ENCODE measurements at places on chromosomes 4 and X.

DNA sequence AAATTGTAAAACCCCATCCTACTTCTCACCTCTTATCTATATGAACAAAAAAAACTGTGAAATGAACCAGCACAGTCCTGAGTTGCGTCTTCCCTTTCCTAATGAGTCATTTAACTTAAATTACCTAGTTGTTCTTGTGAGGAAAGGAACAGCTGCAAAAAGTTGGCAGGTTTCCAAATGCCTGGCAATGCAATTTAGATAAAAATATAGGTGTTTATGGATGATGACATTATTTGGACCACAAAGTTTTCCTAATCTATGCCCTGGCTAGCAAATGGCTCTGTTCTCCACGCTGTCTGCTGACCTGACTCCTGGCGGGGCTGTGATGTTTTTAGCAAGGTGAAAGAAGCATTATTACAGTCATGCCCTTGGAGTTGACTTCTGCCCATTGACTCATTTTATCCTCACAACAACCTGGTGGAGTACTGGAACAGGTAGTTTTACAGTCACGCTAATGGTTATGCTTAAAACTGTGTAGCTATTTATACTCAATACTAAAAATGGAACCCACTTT lies 29.8 kb upstream of the RELL1 start:
- DNase-seq = no peak

- no peak for DNase-seq
Measured at GRCh38 chr4:144716778-144717177, 70.8 kb downstream of the HHIP start.

DNA sequence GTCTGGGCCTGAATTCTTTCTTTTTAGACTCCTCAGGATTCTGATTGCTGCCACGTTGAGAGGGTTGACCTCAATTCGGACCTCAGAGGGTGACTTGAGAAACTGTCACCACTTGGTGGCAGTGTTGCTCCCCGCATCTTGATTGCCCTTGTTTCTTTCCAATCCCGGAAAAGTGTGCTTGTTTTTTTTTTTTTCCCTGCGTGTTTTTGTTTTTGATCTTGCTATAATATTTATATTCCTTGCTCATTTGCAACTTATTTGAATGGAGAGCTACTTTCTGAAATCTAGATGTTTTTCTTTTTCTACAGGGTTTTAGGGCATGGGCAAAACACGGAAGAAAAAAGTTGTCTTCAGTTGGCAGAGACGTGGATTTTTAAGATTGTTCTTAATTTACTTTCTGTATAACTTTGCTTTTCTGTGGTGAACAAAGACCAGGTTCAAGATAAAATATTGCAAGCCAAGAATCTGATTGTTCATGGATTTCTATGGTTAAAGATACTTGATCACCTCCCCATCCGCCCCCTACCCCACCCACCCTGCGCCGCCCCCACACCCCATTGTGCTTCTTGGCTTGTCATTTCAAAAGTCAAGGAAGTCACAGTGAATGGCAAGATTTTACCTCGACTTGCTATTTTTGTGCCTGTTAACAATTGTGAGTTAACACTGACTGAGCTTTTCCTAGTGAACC lies 102.0 kb downstream of the PTTG2 start:
- no peak for DNase-seq

GRCh38 chrX:110006821-110007375 lies 4.0 kb downstream of the TMEM164 start:
- no peak for DNase-seq

- DNase-seq = no peak
Measured at GRCh38 chrX:153966841-153967535, 4.6 kb downstream of the HCFC1 start.

DNA sequence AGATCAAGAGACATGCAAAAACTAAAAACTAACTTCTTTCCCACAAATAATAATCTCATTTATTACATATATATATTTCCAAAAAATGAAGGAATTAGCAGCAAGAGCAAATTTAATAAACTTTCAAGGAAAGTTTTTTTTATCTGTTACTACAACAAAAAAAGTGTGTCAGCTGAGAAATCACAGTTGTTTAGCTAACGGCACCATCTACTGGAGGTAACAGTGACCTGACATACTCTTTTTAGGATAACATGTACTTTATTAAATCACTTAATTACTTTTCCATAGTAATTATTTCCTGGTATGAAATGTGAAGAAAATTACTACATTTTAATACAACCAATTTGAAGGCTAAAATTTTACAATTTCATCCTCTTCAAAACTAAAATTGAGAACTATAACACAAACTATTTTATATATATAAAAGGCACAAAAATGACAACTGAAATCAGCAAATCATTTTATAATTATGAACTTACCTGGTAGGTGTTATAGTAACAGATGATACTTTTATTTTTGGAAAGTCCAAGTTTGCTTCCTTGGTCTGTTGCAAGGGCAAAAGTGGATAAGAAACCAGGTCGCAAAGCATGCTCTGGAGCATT lies 9.1 kb downstream of the LAMTOR3 start:
- DNase-seq = no peak

DNA sequence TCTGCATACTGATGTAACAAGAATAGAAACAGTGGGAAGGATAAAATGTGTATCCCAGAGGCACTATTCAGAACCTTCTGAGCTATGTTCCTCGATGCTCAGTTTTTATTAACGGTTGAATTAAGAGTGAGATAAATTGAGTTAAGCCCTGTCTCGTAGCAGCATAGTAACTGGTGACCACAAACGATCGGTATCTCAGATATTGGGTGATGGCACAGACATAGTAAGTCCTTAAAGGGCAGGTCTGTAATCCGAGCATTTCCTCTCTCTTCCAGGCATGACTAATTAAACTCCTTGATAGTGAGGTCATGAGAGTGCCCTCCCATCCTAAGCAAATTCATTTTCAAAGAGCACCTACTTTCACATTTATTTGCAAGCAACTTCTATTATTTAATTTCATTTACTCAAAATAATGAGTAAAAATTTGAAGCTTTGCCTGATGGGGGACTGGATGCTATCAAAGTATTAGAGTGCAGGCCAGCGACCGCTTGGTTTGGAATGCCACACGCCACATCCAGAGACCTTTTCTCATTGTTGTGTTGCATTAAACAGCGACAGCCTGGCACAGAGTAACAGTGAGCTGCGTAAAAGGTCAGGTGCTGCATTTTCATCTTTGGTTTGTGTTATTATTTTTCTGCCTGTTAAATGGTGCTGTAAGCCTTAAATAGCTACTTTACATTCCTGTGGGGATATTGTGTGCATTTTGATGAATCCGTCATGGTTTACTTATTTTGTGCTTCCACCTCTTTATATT lies 101.9 kb downstream of the PCDH7 start:
- DNase-seq = no peak

DNA sequence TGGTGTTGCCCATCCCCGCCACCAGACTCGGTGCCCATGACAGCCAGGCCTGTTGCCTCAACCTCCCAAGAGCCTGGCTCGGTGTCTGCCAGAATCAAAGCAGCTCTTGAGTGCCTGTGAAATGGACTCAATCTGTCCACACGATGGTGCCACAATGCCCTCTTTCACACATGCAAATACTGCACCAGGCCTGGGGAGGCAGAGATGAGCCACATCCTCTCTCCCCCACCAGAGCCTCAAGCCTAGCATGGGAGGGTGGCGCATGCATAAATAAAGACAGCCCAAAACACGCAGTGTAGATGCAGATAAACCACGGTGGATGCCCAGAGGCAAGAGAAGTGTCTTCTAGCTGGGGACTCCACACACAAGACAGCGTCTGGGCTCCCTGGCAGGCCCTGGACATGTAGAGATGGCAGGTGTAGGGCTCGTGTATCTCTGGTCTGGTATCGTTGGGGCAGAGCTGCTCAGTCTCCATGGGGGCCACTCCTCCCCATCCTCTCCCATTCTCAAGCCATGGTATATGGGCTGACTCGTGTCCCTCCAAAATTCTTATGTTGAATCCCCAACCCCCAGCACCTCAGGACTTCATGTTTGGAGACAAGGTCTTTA lies 65.6 kb downstream of the JAKMIP1 start:
- DNase-seq = no peak

GRCh38 chr4:174752026-174752425 lies 77.0 kb downstream of the GLRA3 start:
- DNase-seq = no peak

DNA sequence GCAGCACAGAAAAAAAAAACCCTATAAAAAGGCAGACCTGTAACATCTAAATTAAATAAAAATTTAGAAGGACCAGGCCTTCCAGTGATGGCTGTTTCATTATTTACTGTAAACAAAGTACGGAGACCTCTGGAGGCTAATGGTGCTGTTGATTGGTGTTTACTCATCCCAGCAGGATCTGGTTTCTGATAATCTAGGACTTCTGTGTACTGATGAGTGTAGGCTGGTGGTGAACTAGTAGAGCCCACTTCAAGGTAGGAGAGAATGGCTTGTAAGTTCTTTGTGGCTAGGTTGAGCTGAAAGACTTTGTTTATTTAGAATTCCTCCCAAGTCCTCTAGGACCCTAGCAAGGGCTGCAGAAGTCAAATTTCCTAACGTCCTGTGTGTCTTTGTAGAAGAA lies 398.1 kb upstream of the PITX2 start:
- no peak for DNase-seq

- no peak for DNase-seq
Measured at GRCh38 chr4:46123913-46124755, at the start of gene GABRG1. Gene GABRG1 (minus strand): TSS chr4:46124054. CDS start chr4:46123913, 141 bp downstream.

DNA sequence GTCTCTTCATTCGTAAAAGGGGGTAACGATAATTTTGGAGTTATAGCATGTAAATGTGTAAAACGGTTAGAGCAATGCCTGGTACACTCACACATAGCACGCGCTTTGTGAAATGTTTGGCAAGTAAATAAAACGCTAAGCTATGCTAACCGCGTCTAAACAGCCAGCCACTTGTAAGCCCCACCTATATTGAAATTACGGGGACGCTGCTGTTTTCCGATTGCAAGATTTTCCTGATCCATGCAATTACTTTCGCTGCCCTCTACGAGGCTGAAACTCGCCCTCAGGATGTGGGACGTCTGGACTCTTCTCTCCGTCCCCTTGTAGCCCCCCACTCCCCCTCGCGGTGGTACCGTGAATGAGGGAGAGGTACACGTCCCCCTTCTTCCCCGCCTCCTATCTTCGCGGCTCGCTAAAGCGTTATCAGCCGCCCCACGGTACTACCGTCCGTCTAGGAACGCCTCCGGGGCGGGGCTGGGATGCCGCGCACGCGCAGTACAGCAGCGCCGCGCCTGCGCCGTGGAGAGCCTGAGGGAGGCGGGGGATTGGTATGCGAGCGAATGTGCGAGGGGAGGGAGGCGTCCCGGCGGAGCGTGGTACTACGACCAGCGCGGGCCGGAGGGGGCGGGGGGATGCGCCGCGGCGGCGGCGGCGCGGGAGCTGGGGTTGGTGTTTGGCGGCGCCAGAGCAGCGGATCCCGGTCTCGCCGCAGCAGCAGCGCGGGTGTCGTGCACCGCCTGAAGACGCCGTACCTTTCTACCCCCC lies at the start of gene STIM2:
Gene STIM2, plus strand, starts transcription at position 685 of the 765 bp plus-strand sequence.
- peak; percentile 79 for DNase-seq

DNA sequence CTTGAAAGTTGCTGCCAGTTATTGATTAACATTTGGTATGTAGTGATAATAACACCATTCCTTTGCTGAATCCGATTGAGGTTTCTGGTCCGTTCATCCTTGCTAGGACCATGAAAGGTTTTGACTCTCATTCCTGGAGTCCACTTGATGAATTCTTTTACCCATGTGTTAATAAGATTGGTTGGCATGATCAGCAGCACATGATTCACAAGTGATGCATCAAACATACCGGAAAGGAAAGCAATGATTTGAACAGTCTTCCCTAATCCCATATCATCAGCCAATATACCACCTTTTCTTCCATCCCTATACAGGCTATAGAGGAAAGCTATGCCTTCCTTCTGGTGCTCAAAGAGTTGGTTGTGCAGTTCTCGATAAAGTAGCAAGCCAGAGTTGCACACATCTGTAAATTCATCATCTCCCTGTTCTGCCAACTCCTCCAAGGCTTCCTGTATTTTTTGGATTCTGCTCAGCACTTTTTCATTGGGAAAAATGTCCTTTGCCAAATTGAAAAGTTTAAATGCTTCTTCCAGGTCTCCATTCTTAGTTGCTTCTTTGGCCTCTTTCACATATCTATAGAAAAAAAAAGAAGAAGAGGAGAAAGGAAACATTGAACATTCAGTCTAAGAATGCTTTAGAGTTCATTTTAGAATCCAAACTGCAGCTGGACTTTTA lies 26.7 kb downstream of the PIN4 start:
- DNase-seq = no peak

- no peak for DNase-seq
Measured at GRCh38 chr4:74152836-74153235, 5.1 kb upstream of the MTHFD2L start.

- DNase-seq = no peak
Measured at GRCh38 chr4:159562366-159562765, 459.5 kb downstream of the RAPGEF2 start.

- no peak for DNase-seq
Measured at GRCh38 chr4:78222575-78223186, 165.6 kb downstream of the FRAS1 start.

DNA sequence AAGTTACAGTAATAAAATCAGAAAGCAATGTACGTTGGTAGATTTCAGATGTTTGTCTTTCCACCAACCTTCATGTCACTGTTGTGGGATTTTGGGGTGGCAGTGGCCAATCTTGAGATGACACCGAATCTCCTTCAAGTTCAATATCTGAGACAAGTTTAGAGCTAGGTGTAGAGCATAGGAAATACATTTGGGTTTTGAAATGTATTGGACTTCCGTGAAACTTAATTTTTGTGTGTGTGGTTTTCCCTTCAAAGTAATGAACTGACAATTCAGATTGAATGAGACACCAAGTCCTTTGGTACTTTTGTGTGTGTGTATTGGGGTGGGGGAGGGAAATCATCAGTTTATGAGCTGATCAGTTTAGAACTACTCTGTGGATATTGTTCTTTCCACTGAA lies 1.8 kb downstream of the WDR44 start:
- no peak for DNase-seq

- DNase-seq = no peak
Measured at GRCh38 chrX:47529548-47529947, 31.5 kb upstream of the ARAF start.

DNA sequence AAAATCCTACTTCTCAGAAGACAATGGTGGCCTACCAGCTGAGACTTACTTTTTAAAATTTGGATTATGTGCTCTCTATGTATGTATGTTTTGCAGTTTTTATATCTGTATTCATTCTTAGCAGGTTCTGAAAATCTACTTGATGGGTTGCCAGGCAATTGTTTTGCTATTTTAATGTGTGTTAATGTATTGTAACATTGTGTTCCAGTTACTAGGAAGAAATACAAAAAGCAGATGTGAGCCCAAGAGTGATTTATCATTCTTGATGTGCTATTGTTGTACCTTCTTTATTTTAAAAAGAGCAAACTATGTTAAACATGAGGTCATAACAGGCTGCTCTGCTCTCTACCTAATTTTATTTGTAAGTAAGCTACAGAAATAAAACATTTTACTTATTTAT lies 81.9 kb downstream of the REPS2 start:
- DNase-seq = no peak

GRCh38 chr4:130238121-130238520 lies 1142.2 kb downstream of the C4orf33 start:
- no peak for DNase-seq

GRCh38 chr4:163500586-163500985 lies 6.1 kb downstream of the TMA16 start:
- DNase-seq = no peak

- DNase-seq = no peak
Measured at GRCh38 chr4:136935305-136935704, 597.0 kb downstream of the PCDH18 start.
